ENCODE measurements at places on chromosomes 7 and 10. TPM values are rescaled to one million over a fixed set of nuclear protein-coding genes. Genes with fewer than 3 reads are reported as not detected.
A peak's percentile ranks its signal among the peaks of the same experiment; 100 is the strongest.

GRCh38 chr10:31582365-31583052 is 263.5 kb downstream of the ZEB1 start:
- peak overlapping the region; percentile 23 for H3K27ac ChIP-seq
- no peaks in the 10 kb centered on the region for H3K27me3 ChIP-seq
- H3K36me3 ChIP-seq: no peaks in the 10 kb centered on the region
- H3K4me1 ChIP-seq: peaks cover 10% of the 10 kb centered on the region

GRCh38 chr7:2042650-2043049 is 190.1 kb downstream of the MAD1L1 start:
- no peaks in the 10 kb centered on the region for H3K27me3 ChIP-seq
- peak; percentile 2 for DNase-seq
- no peak overlapping the region for H3K27ac ChIP-seq
- no peaks in the 10 kb centered on the region for H3K4me1 ChIP-seq
- H3K36me3 ChIP-seq: no peaks in the 10 kb centered on the region

GRCh38 chr10:109902992-109903947 is 20.0 kb downstream of the XPNPEP1 start:
- no peak overlapping the region for H3K4me3 ChIP-seq
- H3K36me3 ChIP-seq: peaks cover 13% of the 10 kb centered on the region
- no peak for DNase-seq

GRCh38 chr7:108299251-108299973 is 156.8 kb downstream of the NRCAM start:
- no peak overlapping the region for H3K27ac ChIP-seq
- H3K27me3 ChIP-seq: no peaks in the 10 kb centered on the region
- H3K4me1 ChIP-seq: no peaks in the 10 kb centered on the region
- H3K36me3 ChIP-seq: no peaks in the 10 kb centered on the region
- DNase-seq: no peak

GRCh38 chr10:91683975-91684374 is 51.1 kb upstream of the PPP1R3C start:
- no peaks in the 10 kb centered on the region for H3K4me1 ChIP-seq
- H3K27me3 ChIP-seq: no peaks in the 10 kb centered on the region
- no peak overlapping the region for H3K27ac ChIP-seq
- no peak for DNase-seq

GRCh38 chr7:22732556-22733126 is 5.6 kb downstream of the IL6 start:
- H3K4me1 ChIP-seq: no peaks in the 10 kb centered on the region
- H3K27me3 ChIP-seq: no peaks in the 10 kb centered on the region
- H3K27ac ChIP-seq: no peak overlapping the region

Gene LRRC17
- 3.6 TPM for total RNA-seq

Gene SPDYE6
- total RNA-seq: not detected

All from psoas muscle (tissue), 8 donors.